Caudate nucleus (tissue), 63 donors: ENCODE measurements at places on chromosomes 4 and X.

DNA sequence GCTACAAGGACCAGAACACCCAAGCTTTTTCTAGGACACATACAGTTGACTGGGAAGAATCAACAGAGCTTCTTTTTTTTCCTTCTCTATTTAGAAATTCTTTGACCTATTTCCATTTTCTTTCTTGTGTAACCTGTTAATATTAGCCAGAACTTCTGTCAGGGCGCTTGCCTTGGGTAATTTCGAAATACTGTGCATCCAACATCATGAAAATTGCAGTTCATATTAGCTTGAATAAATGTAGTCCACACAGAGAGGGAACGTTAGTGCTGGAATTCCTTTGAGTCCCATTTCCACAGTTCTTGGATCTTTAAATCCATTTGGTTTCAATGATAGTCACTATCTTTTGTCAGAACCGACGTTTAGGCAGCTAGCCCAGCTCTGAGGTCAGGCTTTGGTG lies 141.8 kb downstream of the MXRA5 start:
- no peak for DNase-seq

DNA sequence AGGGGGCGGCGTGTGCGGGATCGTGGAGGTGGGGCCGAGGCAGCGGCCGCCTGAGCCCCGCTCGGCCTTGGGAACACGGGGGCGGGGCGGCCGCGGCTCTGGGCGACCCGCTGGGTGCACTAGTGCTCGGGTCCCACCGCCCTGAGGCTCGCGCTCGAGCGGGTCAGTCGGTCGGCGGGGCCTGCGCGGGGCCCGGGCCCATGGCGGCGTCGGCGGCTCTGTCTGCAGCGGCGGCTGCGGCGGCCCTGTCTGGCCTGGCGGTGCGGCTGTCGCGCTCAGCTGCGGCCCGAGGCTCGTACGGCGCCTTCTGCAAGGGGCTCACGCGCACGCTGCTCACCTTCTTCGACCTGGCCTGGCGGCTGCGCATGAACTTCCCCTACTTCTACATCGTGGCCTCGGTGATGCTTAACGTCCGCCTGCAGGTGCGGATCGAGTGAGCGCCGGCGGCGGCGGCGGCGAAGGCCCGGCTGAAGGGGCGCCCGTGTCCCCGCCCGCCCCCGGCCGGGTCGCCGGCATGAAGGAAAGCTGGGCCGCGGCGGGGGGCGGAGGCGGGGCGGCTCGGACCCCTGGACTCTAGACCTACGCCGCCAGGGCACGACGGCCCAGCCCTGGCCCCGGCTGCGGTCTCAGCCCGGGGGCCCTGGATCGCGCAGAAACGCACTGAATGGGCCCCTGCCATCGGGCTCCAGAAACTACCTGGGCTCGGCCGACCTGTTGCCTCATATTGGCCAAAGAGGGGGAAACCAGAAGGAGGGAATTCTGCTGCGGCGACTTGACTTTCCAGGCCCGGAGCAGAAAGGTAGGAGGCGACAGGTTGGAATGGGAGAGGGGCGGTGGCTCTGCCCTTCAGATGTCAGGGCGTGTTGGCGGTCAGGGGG lies at the start of gene SMIM10L2A:
Gene SMIM10L2A, plus strand, starts transcription at position 13 of the 878 bp plus-strand sequence. Its CDS starts 188 bp downstream, at position 201.
- no peak for DNase-seq

- DNase-seq: no peak
These were observed 129.4 kb downstream of the REELD1 start for GRCh38 chr4:146343776-146344175.

GRCh38 chr4:149176039-149176438 lies 639.6 kb downstream of the IQCM start:
- no peak for DNase-seq

DNA sequence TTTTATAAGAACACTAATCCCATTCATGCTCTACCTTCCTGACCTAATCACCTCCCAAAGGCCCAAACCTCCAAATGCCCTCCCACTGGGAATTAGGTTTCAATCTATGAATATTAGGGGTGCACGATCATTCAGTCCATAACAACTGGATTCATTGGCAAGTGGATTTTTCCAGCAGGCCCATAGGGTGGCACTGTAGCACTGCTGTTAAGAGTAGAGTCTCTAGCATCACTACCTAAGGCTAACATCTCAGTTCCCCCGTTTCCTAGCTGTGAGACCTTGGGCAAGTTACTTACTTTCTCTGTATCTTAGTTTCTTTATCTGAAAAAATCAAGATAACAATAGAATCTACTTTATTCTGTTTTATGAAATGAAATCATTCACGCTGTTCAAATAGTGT lies 315.8 kb downstream of the STIM2 start:
- DNase-seq: no peak

DNA sequence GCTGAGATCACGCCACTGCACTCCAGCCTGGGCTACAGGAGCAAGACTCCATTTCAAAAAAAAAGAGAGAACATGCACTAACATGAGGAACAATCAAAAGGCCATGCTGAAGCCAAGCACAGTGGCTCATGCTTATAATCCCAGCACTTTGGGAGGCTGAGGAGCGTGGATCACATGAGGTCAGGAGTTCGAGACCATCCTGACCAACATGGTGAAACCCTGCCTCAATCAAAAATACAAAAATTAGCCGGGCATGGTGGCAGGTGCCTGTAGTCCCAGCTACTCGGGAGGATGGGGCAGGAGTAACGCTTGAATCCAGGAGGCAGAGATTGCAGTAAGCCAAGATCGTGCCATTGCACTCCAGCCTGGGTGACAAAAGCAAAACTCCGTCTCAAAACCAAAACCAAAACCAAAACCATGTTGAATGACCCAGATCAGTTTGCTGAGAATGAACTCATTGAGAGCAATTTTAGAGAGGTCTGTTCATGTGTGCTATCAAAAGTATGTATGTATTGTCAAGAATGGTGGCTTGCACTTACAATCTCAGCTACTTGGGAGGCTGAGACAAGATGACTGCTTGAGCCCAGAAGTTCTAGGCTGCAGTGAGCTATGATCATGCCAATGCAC lies 44.8 kb downstream of the PDS5A start:
- DNase-seq: no peak

- DNase-seq: no peak
These were observed 656.6 kb downstream of the ANKRD50 start for GRCh38 chr4:124055896-124056295.

- DNase-seq: no peak
These were observed 24.9 kb downstream of the CCDC149 start for GRCh38 chr4:24887881-24888430.

DNA sequence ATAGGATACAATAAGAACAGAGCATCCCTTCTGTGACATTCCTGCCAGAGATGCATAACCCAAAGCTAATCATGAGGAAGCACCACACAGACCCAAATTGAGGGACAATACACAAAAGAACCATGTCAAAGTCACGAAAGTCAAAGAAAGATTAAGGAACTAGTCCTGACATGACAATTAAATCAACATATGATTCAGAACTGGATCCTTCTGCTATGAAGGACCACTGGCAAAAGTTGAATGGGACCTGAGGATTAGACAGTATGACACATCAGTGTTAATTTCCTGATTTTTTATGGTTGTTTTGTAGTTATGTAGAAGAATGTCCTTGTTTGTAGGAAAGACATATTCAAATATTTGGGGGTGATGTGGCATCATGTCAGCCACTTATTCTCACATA lies 13.9 kb downstream of the ACOT9 start:
- no peak for DNase-seq

GRCh38 chr4:71240094-71240493 lies 98.7 kb upstream of the SLC4A4 start:
- DNase-seq: no peak

GRCh38 chr4:23737571-23737970 lies 152.3 kb downstream of the PPARGC1A start:
- DNase-seq: no peak
